CD4-positive, alpha-beta T cell treated with Interleukin-4 for 1 hour (primary cell): ENCODE measurements at places on chromosomes 7 and 10.
A peak's percentile ranks its signal among the peaks of the same experiment; 100 is the strongest.

DNA sequence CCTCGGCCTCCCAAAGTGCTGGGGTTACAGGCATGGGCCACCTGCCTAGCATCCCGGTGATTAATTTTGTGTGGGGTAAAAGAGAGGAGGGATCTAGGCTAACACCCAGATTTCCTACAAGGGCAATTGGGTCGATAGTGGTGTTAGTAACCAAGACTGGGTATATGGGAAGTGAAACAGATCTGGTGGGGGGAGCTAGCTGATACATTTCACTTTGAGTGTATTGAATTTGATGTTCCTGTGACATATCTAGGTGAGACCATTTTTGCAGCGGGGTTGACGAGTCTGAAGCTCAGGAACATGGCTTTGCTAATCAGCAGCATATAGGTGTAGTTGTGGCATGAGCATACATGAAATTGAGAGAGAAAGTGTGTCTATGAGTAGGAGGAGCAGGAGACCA is 12.0 kb downstream of the CLCN1 start:
- no peak for DNase-seq

DNA sequence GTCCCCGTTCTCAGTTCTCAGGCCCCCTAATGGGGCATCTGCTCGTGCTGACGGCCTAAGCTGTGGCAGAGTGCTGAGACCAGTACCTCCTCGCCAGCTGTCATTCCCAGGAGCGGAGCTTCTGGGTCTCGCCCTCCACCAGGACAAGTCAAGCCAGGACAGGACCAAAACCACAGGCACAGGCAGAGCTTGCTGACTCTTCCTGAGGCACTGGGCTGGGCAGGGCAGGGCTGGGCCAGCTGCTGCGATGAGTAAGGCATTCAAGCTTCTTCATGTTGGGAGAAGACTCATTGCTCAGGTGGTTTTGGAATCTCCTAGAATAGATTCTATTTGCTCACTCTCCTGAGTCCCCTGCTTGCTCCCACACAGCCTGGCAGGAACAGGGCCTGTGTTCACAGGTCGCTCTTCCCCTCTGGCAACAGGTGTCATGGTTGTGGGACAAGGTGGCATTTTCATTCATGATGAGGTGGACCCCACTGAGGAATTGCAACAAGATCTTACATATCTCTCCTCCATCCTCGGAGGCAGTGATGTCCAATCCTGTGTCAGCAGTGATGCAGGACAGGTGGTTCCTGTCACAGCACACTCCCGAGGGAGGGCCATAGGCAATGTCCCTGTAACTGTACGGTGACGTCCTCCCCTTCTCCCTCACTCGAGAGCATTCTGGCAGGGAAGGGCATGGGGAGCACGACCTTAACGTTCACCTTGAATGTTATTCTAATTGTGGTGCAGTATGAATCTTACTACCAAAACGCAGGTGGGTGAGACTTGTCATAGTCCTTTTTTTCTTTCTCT is 17.0 kb upstream of the SH3PXD2A start:
- DNase-seq = no peak

DNA sequence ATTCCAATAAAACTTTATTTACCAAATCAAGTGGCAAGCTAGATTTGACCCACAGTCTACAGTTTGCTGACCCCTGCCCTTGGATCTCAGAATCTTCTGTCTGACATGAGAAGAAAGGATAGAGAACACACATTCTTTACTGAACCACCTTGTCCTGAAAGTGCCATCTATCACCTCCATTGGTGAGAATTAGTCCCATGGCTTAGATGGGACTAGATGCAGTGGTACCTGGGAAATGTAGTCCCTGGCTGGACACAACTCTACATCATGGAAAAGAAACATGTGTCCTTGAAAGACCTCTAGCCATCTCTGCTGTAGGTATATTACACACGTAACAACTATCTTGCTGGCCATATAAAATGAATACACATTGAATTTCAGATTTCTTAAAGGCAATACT is 336.2 kb downstream of the LHFPL3 start:
- no peak for DNase-seq

- peak; percentile 67 for DNase-seq
Measured at GRCh38 chr10:3036155-3037021, 31.0 kb upstream of the PFKP start.

- DNase-seq = no peak
Measured at GRCh38 chr7:151119902-151120301, 33.6 kb downstream of the AGAP3 start.

GRCh38 chr7:25322473-25322872 is 94.2 kb upstream of the NPVF start:
- DNase-seq = no peak

DNA sequence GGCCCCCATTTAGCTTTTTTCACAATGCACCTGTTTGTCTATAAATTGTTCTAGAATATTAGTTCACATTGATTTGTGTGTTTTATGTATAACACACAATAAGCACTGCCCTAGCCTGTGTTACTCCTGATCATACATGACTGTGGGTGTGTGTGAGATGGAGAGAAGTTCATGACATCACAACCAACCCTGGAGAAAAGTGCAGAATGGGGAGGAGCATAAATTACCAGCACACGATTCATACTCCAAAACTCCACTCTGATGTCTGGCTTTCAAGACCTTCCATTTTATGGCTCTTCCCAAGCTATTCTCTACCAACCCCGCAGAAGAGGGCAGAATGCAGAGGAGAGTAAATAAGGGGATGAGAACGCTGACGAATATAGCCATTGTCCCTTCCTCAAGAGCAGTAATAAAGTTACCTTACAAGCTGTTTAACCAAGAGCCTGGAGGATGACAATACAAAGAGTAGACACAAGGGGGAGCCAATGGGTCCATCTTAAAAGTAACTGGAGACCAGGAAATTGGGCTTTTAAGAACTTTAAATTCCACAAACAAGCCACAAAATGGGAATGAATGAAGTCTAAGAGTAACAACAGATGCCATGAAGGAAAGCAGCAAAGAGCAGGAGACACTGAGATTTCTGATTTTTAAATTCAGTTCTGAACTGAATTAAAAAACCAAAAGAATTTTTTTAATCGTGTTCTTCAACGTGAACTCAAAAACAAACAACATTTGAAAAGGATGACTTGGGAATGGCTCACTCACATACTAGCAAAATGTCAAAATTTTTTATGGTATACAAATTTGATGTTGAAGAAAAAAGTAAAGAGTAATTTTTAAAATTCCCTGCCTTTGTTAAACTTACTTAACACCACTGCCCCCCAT is 159.6 kb downstream of the PARD3 start:
- no peak for DNase-seq

DNA sequence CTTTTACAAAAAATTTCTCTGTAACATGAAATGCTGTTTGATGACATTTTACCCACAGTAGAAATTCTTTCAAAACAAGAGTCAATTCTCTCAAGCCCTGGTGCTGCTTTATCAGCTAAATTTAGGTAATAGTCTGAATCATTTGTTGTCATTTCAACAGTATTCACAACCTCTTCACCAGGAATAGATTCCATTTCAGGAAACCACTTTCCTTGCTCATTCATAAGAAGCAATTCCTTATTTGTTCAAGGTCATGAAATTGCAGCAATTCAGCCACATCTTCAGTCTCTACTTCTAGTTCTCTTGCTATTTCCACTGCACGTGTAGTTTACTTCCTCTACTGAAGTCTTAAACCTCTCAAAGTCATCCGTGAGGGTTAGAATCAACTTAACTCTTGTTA is 14.1 kb downstream of the STAG3 start:
- no peak for DNase-seq

- no peak for DNase-seq
Measured at GRCh38 chr10:88545359-88545758, 37.8 kb downstream of the RNLS start.

GRCh38 chr7:71112436-71112835 is 19.5 kb upstream of the GALNT17 start:
- no peak for DNase-seq

- peak; percentile 70 for DNase-seq
Measured at GRCh38 chr7:129210256-129210988, 14.4 kb upstream of the AHCYL2 start.

DNA sequence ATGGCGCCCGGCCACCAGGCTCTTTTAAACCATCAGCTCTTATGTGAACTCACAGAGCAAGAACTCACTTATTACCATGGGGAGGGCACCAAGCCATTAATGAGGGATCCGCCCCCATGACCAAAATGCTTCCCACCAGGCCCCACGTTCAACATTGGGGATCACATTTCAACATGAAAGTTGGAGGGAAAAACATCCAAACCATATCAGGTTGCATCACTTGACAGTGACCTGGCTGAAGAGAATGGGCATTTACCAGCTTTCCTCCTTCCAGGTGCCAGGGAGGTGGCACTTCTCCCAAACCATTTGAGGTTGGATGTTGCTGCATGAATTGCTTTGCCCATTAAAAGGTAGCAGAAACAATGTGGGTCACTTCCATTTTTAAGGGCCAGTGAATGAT is 115.6 kb upstream of the TNS3 start:
- no peak for DNase-seq

DNA sequence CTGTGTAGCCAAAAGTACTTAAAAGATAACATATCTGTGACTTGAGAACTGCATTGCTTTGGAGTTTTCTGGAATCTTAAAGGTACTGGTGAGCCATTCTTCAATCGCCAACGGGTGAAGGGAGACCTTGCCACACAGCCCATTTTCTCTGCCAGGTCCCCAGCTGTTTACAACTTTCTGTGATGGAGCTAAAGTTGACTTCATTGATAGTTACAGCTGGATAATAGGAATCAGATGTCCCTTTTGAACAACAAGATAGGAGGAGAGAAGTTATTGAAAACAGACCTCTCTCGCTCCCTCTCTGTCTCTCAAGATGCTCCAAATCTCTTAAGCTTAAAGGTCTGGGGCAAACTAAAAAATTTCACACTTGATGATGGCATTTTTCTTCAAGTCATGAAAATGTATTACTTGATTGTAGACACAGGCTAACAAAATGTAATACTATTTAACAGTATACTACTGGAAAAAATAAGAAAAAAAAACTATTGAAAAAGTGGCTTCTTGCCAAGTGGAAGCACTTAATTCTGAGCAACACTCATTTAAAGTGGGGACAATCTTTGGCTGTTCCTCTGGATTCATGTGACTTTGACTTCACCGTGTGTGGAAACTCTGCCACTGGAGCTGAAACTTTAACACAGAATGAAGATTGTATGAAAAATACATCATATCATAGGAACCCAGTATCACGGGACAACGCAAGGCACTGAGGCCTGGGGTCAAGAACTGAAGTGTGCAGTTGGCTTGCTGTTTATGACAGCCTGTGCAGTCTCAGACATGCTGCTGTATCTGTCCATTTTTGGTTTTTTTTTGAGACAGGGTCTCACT is 78.4 kb upstream of the AFAP1L2 start:
- no peak for DNase-seq

DNA sequence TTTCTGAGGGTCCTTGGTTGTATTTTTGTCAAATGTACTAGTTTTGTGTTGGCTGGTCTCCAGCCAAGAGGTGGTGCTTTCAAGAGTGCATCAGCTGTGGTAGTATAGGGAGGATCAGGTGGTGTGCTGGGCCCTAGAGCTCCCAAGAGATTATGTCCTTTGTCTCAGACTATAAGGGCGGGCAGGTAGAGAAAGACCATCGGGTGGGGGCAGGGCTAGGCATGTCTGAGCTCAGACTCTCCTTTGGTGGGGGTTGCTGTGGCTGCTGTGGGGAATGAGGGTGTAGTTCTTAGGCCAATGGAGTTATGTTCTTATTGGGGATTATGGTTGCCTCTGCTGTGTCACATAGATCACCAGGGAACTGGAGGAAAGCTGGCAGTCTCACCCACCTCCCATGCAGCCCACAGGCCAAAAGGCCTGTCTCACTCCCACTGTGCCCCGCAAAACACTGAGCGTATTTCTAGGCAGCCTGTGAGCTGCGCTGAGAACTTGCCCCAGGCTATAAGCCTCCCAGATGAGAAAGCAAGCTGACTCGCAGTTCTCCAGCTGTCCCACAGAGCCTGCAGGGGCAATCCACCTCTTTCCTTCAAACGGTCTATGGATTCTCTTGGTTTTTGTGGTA is 1066.7 kb downstream of the GRM8 start:
- DNase-seq = no peak

- no peak for DNase-seq
Measured at GRCh38 chr7:158633055-158633956, 45.7 kb upstream of the PTPRN2 start.

DNA sequence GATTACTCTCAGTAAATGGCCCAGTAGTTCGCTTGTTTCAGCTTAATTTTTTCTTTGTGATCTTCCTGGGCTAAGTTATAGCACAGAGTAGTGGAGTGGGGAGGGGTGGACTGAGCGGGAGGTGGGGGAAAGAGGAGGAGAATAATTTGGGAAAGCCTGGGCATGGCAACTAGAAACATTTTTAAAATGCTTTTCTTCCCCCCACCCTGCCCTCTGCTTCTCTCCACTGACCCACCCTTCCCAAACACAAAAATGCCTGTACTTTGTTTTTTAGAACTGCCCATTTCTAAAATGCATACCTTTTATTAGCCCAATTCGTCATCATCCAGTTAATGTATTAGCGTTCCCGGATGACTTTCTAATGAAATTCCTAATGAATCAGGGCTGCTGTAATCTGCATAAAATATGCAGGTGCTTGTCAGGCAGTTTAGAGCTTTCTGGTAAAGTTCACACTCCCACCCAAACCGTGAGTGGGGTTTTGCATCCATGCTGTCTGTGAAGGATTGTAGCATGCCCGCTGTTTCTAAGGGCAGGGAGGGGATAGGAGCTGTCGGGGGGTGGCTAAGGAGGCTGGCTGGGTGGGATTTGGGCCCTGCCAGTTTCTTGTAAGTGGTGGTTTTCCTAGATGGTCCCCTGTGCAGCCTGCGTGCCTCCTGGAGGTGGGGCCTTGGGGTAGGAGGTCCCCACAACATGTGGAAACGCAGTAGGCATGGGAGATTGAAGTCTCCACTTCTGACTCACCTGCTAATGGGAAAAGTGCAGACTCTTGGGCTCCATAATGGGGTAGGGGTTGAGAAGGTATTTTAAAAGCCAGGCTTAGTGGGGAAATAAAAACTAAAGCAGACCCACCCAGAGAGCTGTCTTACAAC is 190.3 kb downstream of the TCF7L2 start:
- DNase-seq = no peak

GRCh38 chr10:14873090-14873760 is 5.4 kb upstream of the SUV39H2 start:
- DNase-seq = no peak

GRCh38 chr7:124257638-124258308 is 224.9 kb upstream of the TMEM229A start:
- DNase-seq = no peak

GRCh38 chr10:110758898-110759297 is 112.8 kb upstream of the PDCD4 start:
- no peak for DNase-seq

- no peak for DNase-seq
Measured at GRCh38 chr7:21146642-21147423, 281.1 kb upstream of the SP4 start.

DNA sequence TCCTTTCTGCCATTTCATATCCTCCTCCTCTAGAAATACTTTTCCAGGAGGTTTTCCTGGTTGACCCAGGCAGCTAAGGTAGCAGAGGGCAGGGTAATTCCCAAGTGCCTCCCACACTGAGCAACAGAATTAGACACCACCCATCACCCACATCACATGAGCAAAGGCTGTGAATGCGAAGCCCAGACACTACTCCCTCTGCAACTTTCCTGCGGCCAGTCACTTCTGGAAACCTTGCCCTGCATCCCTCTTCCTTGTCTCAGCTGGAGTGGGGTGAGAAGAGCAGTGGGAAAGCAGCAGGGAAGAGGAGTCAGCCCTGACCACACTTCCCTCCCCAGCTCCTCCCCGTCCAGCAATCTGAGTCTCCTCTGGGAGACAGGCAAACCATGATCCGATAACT is 15.2 kb downstream of the TMEM176B start:
- no peak for DNase-seq

- DNase-seq = no peak
Measured at GRCh38 chr10:132792796-132793195, 6.8 kb upstream of the NKX6-2 start.

- no peak for DNase-seq
Measured at GRCh38 chr7:120860156-120860555, 2.2 kb upstream of the TSPAN12 start.
